ENCODE measurements at places on chromosomes 1 and 21. TPM values are rescaled to one million over a fixed set of nuclear protein-coding genes. Genes with fewer than 3 reads are reported as not detected.

PLD5 gene
- total RNA-seq = 1.8 TPM

DNA sequence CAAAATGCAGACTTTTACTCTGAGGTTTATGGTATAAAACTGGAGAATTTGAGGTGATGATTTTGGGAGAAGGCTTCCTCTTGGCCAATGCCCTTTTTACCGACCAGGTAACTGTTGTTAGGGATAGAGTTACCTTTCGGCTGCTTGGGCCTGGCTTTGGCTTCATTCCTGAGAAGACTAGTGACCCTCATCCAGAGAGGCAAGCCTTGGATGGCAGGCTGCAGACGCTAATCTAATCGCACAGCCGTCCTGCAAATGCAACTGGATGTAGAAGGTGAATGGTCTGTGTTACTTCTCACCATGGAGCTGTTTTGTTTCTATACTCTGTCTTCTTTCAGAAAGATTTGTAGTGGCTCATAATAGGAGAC lies 124.6 kb downstream of the CNIH3 start:
- H3K27me3 ChIP-seq = no peaks in the 10 kb centered on the region
- no peaks in the 10 kb centered on the region for H3K4me1 ChIP-seq
- H3K27ac ChIP-seq = no peak overlapping the region
- H3K4me3 ChIP-seq = no peak overlapping the region
- no peak for DNase-seq

DNA sequence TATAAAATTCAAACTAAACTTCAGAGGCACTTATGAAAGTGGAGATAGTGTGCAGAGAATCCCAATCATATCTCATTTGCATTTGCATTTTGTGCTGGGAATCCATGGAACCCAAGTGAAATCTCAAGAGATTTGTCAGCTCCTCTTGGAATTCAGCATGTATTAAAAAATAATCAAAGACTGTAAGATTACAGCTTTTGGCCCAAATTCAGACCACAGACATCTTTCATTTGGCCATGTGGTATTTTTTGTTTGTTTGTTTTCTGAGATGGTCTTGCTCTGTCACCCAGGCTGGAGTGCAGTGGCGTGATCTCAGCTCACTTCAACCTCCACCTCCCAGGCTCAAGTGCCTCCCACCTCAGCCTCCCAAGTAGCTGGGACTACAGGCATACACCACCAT lies 3.8 kb upstream of the CACYBP start:
- no peak for DNase-seq
- no peaks in the 10 kb centered on the region for H3K36me3 ChIP-seq
- peaks cover 6% of the 10 kb centered on the region for H3K4me1 ChIP-seq
- H3K4me3 ChIP-seq = no peak overlapping the region
- H3K27me3 ChIP-seq = no peaks in the 10 kb centered on the region

CNKSR1 gene
- 15.6 TPM for total RNA-seq

GRCh38 chr1:223745731-223746130 lies 33.4 kb downstream of the CAPN2 start:
- no peak overlapping the region for H3K4me3 ChIP-seq
- peaks cover 7% of the 10 kb centered on the region for H3K36me3 ChIP-seq
- H3K4me1 ChIP-seq = peaks cover 11% of the 10 kb centered on the region
- H3K27ac ChIP-seq = no peak overlapping the region
- DNase-seq = no peak
- H3K27me3 ChIP-seq = no peaks in the 10 kb centered on the region

PBX1 gene
- 101 TPM for total RNA-seq

DNA sequence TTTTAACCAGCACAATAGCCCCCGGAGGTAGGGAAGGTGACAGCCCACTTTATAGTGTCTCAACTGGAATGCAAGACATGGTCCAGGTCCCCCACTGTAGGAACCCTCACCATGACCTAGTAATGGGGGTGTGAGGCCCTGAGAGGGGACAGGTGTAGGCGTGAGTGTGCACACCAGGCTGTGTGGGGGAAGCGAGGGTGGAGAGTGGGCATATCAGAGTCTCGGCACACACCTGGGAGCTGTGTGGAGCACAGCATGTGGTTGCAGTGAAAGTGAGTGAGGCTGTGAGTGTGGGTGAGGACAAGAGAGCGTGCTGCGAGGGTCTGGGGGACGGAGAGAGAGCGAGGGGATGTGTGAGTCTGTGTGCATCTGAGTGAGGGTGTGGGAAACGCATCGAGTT lies 17.1 kb upstream of the RSPO1 start:
- no peak overlapping the region for H3K4me3 ChIP-seq
- no peaks in the 10 kb centered on the region for H3K27me3 ChIP-seq
- no peaks in the 10 kb centered on the region for H3K4me1 ChIP-seq
- DNase-seq = no peak
- H3K36me3 ChIP-seq = no peaks in the 10 kb centered on the region

- no peaks in the 10 kb centered on the region for H3K36me3 ChIP-seq
- no peak overlapping the region for H3K27ac ChIP-seq
- H3K27me3 ChIP-seq = no peaks in the 10 kb centered on the region
- H3K4me3 ChIP-seq = no peak overlapping the region
- peaks cover 10% of the 10 kb centered on the region for H3K4me1 ChIP-seq
- DNase-seq = peak; percentile 22
Measured at GRCh38 chr1:10755970-10756521, 40.4 kb downstream of the CASZ1 start.

DNA sequence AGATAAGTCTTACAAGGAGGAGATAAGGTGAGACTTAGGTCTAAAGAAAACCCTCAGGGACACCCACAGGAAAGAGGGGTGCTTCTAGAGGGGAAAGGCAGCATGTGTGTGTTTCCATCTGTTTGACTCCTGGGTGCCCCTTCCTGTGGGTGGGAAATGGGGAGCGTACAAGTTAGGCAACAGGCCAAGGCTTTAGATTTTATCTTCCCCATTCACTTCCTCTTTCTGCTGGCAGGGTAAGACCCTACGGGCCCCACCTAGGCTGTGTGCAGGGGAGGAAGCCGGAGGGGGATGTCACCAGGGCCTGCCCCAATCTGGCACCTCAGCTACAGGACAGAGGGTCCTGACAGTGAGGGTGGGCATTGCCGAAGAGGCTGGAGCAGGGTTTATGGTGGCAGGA lies 2.5 kb upstream of the OLIG1 start:
- no peaks in the 10 kb centered on the region for H3K36me3 ChIP-seq
- H3K27ac ChIP-seq = no peak overlapping the region
- no peaks in the 10 kb centered on the region for H3K4me1 ChIP-seq
- H3K4me3 ChIP-seq = no peak overlapping the region
- no peak for DNase-seq

DNA sequence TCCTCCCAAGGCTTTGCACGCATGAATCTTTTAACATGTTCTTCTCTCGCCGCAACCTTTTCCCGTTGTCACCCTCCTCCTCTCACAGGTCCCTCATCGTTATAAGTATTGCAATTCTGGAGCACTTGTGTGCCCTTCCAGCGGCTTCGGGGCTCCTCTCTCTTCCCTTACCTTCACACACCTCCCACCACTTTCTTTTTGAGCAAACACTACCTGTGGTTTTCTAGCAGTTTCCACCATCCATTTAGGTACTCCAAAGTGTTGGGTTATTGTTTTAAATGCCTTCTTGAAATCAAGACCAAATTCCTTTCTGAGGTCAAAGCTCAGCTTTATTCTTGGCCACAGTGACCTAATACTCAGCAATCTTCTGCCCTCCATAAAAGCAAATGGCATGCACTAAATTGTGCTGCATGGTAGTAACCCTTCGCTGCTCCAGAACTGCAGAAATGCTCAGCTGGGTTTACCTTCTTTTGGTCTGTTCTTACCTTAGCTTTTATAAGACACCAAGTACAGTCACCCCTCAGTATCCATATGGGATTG lies 472.4 kb downstream of the SETD4 start:
- H3K27ac ChIP-seq = no peak overlapping the region
- no peak for DNase-seq
- H3K4me3 ChIP-seq = no peak overlapping the region

GRCh38 chr1:44819196-44819607 lies 10.9 kb downstream of the BTBD19 start:
- H3K4me1 ChIP-seq = 0 out of 2 replicates have a peak, but pooled peaks cover 9% of the 10 kb centered on the region
- DNase-seq = no peak
- no peaks in the 10 kb centered on the region for H3K36me3 ChIP-seq
- peak overlapping the region; percentile 100 for H3K27ac ChIP-seq

- H3K36me3 ChIP-seq = no peaks in the 10 kb centered on the region
- H3K4me1 ChIP-seq = peaks cover 4% of the 10 kb centered on the region
- H3K4me3 ChIP-seq = peak overlapping the region; percentile 42
- no peak for DNase-seq
Measured at GRCh38 chr1:180235502-180236239, 5.6 kb downstream of the LHX4 start.

DNA sequence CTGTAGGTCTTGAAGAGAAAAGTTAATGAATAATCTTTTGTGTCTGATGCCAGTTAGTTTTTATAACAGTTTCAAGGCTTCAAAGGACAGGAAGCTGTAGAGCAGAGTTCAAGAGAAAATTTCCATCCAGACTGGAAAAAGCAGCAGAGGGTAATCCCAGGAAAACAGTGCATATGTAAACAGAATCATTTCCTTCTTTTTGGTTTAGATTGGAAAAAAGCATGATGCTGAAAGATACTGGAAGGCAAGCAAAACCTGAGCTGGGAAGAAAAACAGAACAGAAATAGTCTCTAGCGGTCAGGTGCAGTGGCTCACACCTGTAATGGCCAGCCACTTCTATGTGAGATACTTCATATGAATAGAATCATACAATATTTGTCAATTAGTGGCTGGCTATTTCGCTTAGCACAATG lies 71.9 kb downstream of the ZSWIM5 start:
- DNase-seq = no peak
- no peak overlapping the region for H3K4me3 ChIP-seq
- H3K27ac ChIP-seq = no peak overlapping the region
- no peaks in the 10 kb centered on the region for H3K36me3 ChIP-seq
- no peaks in the 10 kb centered on the region for H3K4me1 ChIP-seq
- no peaks in the 10 kb centered on the region for H3K27me3 ChIP-seq

PDIK1L gene
- 5.5 TPM for total RNA-seq

SPATA17 gene
- total RNA-seq = 1.1 TPM

DNA sequence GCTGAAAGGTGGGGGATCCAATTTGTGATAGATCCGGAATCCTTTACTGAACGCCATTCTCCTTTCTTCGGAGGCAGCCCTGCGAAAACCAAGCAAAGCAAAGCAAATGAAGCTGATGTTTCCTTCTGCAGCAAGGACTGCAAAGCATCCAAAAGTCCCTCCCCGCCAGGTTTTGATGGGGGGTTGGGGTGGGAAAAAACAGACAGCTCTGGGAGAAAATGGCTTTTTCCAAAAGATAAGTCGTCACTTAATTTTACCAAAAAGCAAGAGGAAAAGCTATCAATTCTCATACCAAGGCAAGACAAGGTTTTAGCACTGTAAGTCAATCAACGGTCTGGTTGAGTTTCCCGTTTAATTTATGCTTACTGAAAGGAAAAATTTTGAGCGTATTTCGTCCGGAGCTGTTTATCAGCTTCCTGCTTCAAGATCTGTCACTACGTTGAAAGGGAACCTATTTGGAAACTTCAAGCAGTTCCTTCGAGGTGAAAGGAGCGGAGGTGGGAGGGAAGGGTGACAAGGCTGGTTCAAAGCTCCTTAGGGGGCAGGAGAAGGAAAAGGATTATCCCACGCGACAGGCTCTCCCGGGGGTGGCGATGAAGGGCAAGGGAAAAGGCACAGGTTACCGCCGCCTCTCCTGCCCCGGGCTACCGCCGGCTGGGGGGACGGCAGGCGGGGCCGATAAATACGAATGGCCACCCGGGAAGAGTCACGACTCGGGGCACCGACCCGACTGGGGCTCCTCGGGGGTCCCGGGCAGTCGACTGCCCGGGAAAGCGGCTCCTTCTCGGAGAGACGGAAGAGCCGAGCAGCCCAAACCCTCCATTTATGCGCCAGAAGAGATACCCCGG lies 750 bp downstream of the SYNJ1 start:
- peak; percentile 45 for DNase-seq
- H3K27ac ChIP-seq = peak overlapping the region; percentile 91
- H3K27me3 ChIP-seq = no peaks in the 10 kb centered on the region
- peaks cover 4% of the 10 kb centered on the region for H3K4me1 ChIP-seq

DNA sequence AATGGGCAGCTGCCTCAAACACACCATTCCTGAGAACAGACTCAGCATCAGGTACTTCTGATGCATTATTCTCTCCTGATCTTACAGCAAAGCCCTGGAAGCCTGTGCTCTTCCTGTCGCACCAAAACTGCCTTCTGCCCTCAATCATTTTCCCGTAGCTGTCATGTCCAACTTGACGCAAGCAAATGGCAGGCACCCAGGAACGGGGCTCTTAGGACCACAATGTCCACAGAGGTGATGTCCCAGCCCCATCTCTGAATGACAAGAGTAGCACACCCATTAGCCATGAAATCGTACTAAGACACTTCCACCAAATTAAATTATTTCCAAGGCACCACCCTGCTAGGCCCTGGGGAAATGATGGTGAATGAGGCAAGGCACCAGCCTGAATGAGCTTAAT lies 47.1 kb downstream of the PTPN14 start:
- peaks cover 72% of the 10 kb centered on the region for H3K4me1 ChIP-seq
- H3K27ac ChIP-seq = peak overlapping the region; percentile 92
- DNase-seq = no peak
- H3K27me3 ChIP-seq = no peaks in the 10 kb centered on the region

- H3K4me1 ChIP-seq = peaks cover 44% of the 10 kb centered on the region
- H3K27ac ChIP-seq = peak overlapping the region; percentile 33
Measured at GRCh38 chr1:172499636-172500141, 33.3 kb upstream of the SUCO start.

GRCh38 chr1:57341721-57342120 lies 82.1 kb downstream of the DAB1 start:
- DNase-seq = no peak
- no peak overlapping the region for H3K27ac ChIP-seq
- H3K27me3 ChIP-seq = no peaks in the 10 kb centered on the region

DNA sequence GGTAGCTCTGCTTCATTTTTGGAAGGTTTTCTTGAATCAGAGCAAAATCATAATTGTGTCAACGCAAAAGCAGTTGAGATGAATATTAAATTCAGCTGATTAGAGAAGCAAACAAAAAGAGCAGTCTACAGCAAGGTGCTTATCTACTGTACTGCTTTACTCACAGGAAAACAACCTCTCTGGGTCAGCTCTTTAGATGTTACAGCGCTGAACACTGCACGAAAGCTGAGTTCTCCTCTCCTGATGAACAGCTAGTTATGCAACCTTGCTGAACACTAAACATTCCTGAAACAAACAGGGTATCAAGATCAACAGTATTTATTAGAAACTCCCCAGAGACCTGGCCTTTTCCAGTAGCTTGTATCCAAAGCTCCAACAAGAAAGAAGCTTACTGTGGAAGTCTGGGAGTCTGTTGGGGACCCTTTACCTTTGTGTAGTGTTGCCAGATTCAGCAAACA lies 41.3 kb downstream of the TBCE start:
- H3K4me1 ChIP-seq = peaks cover 19% of the 10 kb centered on the region
- DNase-seq = no peak
- no peak overlapping the region for H3K4me3 ChIP-seq
- H3K27me3 ChIP-seq = no peaks in the 10 kb centered on the region
- H3K27ac ChIP-seq = peak overlapping the region; percentile 65

Measured in Caco-2 (cell line).